Stimulated activated CD8-positive, alpha-beta memory T cell treated with anti-CD3 and anti-CD28 coated beads, Interleukin-7, amount 100 ng/mL, for 1 hour (primary cell): ENCODE measurements at places on chromosomes 1 and 21.

DNA sequence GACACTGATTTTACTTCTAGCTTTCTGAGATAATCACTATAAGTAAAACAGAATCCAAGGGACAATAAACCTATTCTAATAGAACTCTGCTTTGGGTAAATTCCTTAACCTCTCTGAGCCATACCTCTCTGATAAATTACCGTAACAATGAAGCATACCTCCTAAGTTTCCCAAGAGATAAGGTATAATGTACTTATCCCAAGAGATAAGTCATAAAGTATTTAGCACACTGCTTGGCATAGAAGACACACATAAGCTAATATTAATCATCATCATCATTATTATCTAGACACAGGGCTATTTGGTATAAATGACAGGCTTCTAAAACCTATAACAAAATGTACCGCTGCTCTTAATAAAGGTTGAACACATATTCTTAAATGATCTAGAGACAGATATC, 16.2 kb downstream of the SSX2IP start:
- no peak for DNase-seq

- no peak for DNase-seq
Observed at GRCh38 chr1:206971029-206971655, 882 bp upstream of the FCAMR start.

- DNase-seq: no peak
Observed at GRCh38 chr21:39648879-39649278, 36.1 kb downstream of the B3GALT5 start.

DNA sequence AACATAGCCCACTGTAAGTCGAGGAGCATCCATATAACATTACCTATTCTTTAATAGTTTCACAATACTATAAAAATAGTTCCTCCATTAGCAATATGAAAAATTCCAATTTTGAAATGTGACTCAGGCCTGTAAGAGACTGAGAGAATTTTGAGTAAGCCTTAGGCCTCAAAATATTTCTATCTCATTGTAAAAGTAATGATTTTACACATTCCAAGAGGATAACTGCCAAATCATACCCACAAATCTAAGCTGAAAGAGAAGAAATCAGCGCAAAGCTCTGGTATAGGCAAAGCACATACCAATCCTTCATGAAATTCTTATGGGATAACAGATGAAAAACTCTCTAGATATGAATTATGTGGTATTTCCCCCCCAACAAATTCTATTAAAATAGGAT, 144.1 kb downstream of the CDC42BPA start:
- DNase-seq: no peak

DNA sequence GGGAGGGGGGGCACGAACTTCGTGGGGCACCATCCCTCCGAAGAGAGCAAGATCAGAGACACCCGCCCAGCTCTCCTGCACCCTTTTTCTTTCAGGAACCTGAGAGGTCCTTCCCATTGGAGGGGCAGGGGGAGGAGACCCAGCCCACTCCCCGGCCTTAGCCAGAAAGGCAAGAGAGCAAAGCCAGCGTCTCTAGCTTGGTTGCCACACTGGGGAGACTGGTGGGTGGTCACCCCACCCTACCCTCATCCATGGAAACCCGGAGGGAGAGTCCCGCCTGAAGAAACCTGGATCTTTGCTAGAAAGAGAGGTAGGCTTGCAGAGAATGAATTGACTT, 246 bp downstream of the ATP2B4 start:
- no peak for DNase-seq

DNA sequence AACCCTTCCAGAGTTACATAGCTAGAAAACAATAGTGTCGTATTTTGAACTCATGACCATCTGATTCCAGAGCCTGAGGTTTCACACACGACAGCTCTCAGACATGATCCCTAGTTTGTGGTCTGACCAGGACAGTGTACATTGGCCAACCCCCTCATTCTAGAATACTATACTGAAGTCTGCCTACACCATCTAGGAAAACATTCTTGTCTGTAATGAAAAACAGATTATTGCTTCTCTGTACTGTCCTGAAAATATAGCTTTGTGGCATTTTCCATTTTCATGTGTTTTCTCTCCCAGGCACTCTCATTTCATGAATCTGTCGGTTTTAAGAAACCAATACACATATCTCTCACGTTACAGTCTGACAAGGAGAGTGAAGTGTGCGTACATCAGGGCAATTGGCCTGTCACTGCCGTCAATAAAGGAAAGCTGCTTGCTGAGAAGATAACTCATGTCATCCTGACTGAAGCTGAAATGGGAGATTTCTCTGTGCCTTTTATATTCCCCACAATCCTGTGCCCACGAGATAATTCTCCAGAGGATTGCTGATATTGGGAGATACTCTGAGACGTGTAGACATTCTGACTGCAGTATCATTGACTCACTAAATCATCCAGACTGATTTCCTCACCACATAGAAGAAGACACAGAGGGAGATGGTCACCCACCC, 585.6 kb downstream of the PLPP3 start:
- DNase-seq: no peak
